Stimulated activated CD4-positive, alpha-beta T cell treated with anti-CD3 and anti-CD28 coated beads, Interleukin-1b, Interleukin-23, amount 100 ng/mL, for 4 hours (primary cell): ENCODE measurements at places on chromosomes 11 and 22.

DNA sequence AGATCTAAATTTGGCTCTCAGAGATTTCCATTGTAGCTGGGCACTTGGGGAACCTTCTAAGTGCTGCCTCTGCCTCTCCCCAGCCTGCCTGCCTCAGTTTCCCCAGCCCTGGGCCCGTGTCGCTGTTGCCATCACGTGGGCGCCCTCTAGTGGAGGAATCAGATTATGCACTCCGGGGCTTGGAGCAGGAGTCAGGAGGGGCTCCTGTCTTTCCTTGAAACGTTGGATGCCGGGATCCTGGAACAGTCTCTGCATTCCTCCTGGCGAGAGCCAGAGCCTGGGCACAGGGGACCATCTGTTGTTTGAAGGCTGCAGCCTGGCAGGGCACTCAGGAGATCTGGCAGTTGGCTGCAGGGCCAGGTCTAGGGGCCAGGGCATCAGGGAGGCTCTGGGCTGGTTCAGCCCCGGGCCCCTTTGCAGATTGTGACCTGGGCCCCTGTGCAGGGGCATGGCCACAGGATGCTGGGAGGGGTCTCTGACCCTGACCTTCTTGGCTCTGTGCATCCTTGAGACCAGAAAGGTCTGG lies 71.6 kb downstream of the LRP5 start:
- DNase-seq, result peak; percentile 56

GRCh38 chr22:24402460-24403192 lies 24.8 kb upstream of the ADORA2A start:
- DNase-seq, result no peak

GRCh38 chr11:132590554-132590953 lies 941.7 kb downstream of the OPCML start:
- DNase-seq, result no peak

DNA sequence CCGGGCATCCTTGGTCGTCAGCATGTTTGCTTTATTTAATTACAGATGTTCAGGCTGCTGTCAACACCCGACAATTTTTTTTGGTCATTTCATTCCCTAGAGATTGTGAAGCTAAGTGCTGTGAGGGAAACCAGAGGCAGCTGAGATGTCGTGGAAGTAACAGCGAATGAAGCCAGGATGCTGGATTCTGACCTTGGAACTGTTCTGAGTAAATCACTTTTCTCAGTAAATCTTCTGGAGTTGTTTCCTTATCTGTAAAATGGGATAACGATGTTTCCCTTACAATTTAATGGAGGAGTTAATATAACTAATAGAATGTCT lies 390 bp upstream of the CKAP5 start:
- DNase-seq, result no peak

DNA sequence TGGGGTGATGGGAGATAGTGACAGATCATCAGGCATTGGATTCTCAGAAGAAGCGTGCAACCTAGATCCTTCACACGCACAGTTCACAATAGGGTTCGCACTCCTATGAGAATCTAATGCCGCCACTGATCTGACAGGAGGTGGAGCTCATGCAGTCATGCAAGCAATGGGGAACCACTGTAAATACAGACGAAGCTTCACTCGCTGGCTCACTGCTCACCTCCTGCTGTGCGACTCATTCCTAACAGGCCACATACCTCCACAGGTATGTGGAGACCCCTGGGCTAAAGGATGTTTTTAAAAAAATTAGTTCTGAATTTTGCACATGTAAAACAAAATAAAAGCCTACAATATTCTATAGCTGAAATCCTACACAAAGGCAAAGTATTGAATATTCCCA lies 20.5 kb upstream of the TEAD1 start:
- DNase-seq, result no peak

- DNase-seq, result no peak
Observed at GRCh38 chr11:9120664-9121468, 29.5 kb upstream of the SCUBE2 start.

DNA sequence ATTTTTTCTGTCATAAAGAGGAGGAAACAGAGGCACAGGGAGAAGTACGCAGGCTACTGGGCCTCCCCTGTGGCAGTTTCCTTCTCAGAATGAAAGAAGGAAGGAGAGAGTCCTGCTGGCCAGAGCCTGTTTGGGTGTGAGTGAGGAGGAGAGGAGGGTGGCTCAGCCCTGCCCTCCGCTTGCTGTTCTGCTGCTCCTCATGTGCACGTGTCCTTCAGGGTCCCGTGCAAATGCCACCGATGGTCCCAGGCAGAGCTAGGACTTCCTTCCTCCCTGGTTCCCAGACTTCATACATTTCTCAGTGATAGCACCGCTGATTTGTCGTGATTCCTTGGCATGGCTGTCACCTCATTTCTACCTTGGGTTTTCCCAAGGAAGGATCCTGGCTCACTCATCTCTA lies 88.7 kb downstream of the PKNOX2 start:
- DNase-seq, result no peak

GRCh38 chr11:94740083-94741021 lies 27.8 kb upstream of the AMOTL1 start:
- DNase-seq, result no peak

- no peak for DNase-seq
Observed at GRCh38 chr22:43342347-43343261, 568 bp downstream of the SCUBE1 start.

DNA sequence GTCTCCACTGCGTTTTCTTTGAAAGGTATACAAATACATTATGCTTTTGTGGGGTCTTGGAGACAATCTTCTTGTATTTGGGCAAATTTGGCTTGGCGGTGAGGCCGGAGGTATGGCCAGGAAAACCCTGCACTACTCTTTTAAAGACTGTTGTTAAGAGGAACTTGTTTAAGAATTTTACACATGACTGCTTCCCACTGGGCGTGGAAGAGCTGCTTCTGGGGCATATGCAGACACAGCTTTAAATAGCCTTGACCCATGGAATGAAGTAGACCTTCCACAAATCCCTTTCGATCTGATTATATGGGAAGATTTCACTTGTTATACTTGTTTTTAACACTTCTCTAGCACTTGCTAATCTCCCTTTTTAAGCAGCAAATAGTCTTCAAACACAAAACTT lies 453.6 kb downstream of the MN1 start:
- no peak for DNase-seq

DNA sequence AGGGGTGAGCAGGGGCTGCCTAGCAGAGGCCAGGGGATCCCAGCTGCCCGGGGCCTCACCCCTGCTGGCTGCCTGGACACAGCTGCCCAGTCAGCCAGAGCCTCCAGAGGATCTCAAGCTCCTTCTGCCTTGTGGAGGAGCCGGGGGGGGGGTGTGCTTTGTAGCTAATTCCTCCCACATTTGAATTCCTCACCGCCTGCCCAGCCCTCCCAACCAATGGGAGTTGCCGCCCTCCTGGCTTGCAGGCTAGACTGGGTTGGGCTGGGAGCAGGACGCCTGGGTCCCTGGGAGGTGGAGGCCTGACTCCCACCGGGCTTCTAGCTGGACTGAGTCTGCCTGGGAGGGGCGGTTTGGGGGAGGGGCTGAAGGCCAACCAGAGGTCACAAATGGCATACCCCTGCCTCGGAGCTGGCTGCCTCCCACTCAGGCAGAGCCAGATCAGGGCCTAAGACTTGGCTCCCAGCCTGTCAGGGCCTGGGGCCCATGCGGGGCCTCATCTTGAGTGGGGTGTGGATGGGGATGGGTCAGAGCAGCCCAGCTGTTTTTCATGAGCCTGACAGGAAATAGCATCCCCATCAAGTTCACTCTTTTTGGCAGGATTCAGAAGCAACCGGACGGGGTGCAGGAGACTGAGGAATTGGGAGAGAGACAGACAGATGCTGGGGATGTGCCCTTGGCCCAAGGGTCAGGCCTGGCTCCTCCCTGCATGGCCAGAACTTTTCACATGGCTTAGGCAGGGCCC lies 29.2 kb upstream of the PDE2A start:
- DNase-seq, result no peak

DNA sequence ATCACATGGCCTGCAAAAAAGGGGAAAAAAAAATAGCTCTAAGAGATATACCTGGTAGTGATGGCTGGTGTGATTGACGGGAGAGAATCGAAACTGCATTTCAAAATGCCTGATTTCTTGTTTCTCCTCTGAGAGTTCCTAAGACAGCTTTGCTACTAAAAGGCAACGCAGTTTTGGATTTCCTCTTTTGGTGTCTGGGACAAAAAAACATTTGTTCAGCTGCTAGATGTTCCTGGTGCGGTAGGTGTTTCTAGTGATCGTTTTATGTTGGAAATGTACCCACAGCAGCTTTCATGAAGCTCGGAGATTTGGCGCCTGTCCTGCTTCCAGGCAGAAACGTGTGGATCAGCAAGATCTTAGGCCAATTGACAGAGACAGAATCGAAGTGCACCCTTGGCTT lies 18.1 kb downstream of the P2RX3 start:
- no peak for DNase-seq

- DNase-seq, result no peak
Observed at GRCh38 chr11:111663820-111664219, 61.6 kb downstream of the SIK2 start.

- DNase-seq, result no peak
Observed at GRCh38 chr11:83717537-83717936, 431.4 kb upstream of the CCDC90B start.

DNA sequence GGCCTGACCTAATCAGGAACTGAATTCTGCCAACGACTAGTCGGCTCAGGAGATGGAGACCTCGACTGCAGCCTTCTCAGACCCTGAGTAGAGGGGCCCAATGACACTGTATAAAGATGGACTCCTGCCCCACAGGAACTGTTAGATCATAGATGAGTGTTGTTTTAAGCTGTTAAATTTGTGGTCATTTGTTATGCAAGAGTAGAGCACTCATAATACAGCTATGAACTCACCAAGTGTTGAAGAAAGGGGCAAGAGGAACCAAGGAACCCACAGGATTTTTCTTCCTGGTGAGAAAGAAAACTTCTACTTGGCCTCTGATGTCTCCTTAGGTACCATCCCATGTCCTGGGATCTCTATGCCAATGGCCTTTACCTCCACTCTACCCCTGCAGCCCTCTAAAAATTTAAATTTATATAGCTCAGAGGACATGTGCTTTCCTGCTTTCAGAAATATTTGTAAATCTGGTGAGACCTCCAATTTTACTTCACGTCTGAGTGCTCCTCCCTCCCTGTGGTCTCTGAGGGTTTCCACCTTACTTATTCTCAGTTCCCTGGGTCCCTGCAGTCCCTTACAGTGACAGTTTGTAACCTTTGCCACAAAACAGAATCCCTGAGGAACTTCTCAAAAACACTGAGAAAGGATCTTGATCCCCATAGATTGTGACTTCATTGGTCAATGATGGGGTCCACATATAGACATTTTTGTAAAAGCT lies 256.3 kb upstream of the ARHGAP20 start:
- no peak for DNase-seq

GRCh38 chr22:18042685-18043084 lies 18.3 kb upstream of the MICAL3 start:
- DNase-seq, result no peak

- no peak for DNase-seq
Observed at GRCh38 chr11:128662960-128663359, 30.9 kb upstream of the FLI1 start.

DNA sequence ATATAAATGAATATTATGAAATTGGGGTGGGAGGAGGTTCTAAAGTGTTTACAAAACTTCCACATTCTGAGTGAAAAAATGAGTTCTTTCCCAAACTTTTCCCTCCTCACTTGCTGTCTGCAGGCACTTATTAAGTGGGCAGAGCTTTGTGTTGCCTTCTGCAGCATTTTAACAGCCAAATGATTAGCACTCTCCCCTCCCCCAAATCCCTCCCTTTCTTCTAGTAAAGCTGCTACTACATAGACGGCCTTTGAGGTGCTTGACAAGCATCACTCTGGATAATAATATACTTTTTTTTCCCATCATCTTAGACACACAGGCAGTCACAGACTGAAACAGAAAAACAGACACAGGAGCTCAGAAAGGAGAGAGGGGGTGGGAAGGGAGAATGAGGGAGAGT lies 493.5 kb downstream of the DLG2 start:
- no peak for DNase-seq

- DNase-seq, result no peak
Observed at GRCh38 chr11:3130269-3131071, 34.6 kb downstream of the OSBPL5 start.

DNA sequence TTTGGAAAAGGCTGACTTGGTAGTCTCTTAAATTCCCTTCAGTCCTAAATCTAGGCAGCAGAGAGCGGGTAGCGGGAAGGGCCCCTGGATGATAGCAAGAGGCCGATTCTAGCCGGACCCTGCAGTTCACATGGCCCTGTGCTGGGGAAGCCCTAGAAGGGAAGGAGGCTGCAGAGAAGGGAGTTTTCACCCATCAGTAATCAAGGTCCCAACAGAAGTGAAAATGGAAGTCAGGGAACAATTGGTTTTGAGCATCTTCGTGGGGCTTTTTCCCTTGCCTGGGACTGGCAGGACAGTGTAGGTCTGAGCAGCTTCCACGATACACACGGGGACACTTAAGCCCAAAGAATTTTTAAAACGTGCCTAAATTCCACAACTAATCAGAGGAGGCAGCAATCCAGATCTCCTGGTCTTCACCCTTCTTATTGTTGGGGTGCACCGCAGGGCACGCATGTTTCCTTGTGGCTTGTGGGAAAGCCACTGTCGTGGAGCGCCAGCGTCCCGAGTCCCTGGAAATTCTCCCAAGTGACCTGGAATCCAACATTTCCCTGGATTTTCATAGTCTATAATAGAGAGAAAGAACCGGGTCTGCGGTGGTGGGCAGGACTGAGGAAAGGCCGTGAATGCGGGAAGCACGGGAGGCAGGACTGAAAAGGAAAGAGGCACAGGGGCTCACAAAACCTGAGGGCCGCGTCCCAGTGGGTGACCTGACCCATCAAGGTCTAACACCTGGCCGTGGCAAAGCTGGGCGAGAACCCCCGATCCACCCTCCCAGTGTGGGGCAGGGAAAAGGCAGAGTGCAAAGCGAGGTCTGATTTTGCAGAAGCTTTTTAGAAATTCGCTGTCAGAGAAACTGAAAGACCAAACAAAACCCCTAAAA lies 846 bp upstream of the OAF start:
- no peak for DNase-seq

- no peak for DNase-seq
Observed at GRCh38 chr11:20022363-20023081, 137.8 kb downstream of the DBX1 start.

DNA sequence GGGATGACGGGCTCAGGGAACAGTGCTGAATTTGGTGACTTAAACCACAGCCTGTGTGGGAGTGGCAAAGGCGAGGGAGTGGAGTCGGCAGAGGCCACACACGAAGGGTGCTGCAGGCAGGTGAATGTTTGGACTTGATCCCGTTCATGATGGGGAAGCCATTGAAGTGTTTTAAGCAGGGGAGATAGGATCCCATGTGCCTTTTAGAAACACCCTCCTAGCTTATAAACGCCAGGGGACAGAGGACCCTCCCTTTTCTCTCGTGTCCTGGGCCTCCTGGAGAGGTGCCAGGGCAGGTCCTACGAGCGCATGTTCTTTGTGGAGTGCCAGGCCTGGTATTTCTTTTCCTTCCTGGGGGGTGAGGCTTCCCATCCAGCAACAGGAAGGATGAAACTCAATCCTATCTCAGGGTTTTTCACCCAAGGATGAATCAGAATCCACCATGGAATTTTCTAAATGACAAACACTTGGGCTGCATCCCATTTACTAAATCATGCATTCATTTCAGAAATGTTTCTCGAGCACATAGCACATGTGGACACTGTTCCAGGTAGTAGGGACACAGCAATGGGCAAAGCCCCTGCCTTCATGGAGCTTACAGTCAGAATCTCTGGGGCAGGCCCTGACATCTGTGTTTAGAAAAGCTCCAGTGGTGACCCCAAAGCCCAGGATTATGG lies 59.6 kb downstream of the CHRDL2 start:
- DNase-seq, result no peak

GRCh38 chr11:113723787-113724186 lies 17.7 kb upstream of the TMPRSS5 start:
- no peak for DNase-seq

- no peak for DNase-seq
Observed at GRCh38 chr22:50089231-50089630, 575 bp upstream of the MOV10L1 start.

- DNase-seq, result no peak
Observed at GRCh38 chr11:10414659-10415058, 40.4 kb upstream of the AMPD3 start.
